ENCODE measurements at places on chromosomes 7 and 10.

- no peak for DNase-seq
These were observed 276.0 kb downstream of the RPS24 start for GRCh38 chr10:78309536-78310237.

GRCh38 chr10:49080071-49080470 is 35.3 kb downstream of the VSTM4 start:
- DNase-seq: no peak

DNA sequence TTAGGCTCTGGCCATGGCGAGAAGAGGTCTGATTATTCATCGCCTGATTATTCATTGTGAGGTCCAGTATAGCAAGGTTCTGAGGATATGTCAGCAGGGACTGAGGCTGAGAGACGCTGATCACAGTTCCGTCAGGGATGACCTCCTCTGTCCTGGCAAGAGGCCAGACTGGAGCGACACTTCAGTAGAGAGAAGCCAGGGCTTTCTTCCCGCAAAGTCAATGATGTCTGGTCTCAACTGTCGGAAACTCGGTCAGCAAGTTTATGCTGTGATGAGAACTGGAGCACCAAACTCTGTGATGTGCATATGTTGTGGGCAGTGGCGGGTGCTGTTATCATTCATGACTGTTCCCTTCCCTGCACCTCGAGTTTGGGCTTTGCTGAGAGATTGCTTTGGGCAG is 29.0 kb upstream of the GNA12 start:
- DNase-seq: no peak

DNA sequence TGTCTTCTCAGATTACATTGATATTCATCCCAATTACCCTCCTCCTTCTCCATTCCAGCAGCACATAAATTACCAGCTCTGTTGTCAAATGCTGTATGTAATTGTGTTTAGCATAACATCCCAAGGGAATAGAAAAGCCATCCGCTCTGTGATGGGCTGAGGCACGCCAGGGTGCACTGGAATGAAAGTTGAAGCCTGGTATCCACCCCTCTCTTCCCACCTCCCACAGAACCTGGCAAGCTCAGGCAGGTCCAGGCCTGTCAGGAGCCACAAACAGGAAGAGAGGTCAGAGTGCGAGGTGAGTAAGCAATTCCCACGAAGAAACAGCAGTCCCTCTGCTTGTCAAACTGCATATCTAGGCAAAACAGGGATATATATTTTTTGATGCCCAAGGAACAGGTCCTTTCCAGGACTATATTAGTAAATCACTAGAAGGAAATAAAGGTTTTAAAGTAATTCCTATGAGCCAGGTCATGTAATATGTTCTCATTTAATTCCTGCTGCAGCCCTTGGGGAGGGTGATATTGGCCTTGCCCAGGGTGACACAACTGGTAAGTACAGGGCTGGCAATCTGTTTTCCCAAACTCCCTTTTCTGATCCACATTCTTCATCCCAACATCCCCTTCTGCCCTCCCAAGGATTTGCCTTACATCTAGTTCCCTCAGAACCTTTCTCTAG is 155.6 kb upstream of the GHITM start:
- no peak for DNase-seq

DNA sequence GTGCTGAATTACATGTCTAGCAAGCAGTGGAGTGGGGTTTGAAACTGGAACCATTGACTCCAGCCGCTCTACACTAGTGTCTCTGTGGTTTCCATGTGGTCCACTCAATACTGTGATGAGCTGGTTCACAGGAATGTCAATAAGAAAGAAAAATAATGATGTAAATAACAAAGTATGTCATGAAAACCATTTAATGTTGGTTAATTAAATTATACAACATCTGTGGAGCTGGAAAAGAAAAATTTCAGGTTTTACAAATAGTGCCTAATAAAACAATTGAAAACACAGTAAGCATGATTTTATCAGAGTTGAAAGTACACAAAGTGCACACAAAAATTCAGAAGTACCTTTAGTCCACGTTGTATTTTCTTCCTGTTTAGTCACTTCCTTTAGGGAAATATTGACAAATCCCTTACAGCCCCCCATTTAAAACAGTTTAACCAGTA is 28.7 kb upstream of the NAMPT start:
- no peak for DNase-seq

- peak; percentile 82 for DNase-seq
These were observed 10.3 kb downstream of the SUMF2 start for GRCh38 chr7:56074371-56074791.

- DNase-seq: no peak
These were observed 130.5 kb upstream of the PFKP start for GRCh38 chr10:2936816-2937215.

GRCh38 chr10:35554461-35555056 is 50.6 kb upstream of the GJD4 start:
- no peak for DNase-seq

- no peak for DNase-seq
These were observed 133.8 kb downstream of the NEURL1 start for GRCh38 chr10:103627111-103627892.

- DNase-seq: no peak
These were observed 120.6 kb upstream of the CHST15 start for GRCh38 chr10:124213899-124214510.

GRCh38 chr10:71209352-71209715 is 3.0 kb upstream of the UNC5B start:
- DNase-seq: no peak

GRCh38 chr10:6068422-6068821 is 6.3 kb upstream of the IL2RA start:
- no peak for DNase-seq

- no peak for DNase-seq
These were observed 39.2 kb upstream of the DMTF1 start for GRCh38 chr7:87113077-87113476.

DNA sequence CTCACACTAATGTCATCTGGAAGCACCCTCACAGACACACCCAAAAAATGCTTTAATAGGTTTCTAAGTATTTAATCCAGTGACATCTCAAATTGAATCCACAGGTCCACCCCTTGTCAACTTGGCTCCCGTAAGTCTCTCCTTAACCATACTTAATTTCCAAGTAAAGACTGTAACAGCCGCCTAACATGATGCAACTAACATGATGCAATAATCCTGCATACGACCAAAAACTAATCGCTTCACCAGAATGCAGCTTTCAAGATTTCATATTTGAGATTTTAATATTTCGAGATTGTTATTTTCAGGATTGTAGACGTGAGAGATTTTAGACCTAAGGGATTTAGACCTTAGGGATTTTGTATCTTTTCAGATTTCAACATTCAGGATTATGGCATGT is 3.7 kb upstream of the HDAC9 start:
- DNase-seq: no peak

DNA sequence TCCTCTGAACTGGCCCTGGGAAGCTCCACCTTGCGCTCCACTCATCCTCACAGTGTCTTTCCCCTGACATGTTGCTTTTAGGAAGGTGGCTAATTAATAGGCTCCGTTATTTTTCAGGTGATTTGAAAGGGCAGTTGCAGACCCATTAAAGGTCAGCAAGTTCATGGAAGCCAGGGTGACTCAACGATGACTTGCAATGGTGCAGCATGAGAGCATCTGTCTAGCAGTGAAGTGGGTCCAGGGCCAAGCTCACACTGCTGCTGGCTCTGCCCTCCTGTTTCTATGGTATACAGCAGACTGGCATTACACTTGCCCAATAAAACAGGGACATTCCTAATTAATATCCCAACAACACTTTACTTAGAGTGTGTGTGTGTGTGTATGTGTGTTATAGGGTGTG is 68.8 kb upstream of the WDR11 start:
- no peak for DNase-seq

- no peak for DNase-seq
These were observed 7.8 kb upstream of the ZNF853 start for GRCh38 chr7:6607651-6608051.

DNA sequence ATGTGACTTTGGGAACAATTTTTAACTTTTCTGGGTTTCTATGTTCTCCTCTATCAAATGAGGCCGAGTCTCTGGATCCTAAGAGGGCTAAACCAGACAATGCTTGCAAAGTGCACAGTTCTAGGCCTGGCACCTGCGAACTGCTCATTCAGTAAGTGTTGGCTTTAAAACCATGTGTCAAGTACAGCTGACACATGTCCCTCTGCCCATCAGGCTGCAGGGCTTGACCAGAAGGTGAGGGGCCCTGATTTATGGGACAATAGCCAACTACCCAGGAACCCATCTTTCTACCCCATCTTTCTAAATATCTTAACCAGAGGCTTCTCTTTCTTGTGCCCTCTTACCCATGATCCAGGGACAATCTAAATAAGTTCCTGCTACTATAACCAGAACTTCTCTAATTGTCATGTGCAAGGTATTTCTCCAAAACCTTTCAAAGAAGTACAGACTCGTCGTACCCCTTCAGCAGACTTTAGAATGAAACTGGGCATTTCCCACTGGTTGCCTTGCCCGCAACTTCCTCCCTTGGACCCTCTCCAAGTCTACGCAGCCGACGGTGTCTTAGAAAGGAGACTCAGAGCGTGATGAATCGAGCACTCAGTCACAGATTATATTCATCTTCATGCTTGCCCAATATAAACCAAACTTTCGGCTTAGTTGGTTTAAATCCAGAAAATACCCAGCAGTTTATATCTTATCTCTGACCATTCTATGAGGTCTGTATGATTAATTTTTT is 69.8 kb upstream of the STEAP1B start:
- no peak for DNase-seq

- DNase-seq: no peak
These were observed 3.6 kb downstream of the ZSCAN21 start for GRCh38 chr7:100053215-100053614.

DNA sequence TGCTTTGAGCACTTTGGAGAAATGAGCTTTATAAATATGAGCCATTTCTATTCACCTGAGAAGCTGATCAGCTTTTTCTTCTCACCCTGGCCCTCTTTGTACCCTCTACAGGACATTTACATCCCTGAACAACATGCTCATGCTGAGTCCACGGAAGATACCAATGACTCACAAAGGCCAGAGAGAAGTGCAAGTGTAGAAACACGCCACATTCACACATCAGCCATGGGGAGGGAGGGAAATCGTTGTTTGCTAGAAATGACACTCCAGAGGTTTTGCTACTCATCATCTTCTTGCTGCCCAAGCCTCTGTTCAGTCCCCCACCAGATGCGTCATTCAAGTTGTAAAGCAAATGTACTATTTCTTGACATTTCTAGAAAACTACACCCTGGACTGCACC is 2.8 kb upstream of the UCN3 start:
- no peak for DNase-seq

Measured in neuronal stem cell (in vitro differentiated cells).